ENCODE measurements at places on chromosomes 16 and 17. TPM values are rescaled to one million over a fixed set of nuclear protein-coding genes. Genes with fewer than 3 reads are reported as not detected.

HEATR9 gene
- 0.16 TPM for polyA plus RNA-seq

ZNHIT3 gene
- polyA plus RNA-seq, result 56.0 TPM

SDK2 gene
- polyA plus RNA-seq, result 5.4 TPM

CTF1 gene
- 10.2 TPM for polyA plus RNA-seq

SNAI3 gene
- polyA plus RNA-seq, result 1.4 TPM

SMARCD2 gene
- 119 TPM for polyA plus RNA-seq

SLC9A5 gene
- 21.1 TPM for polyA plus RNA-seq

NACA2 gene
- 2.3 TPM for polyA plus RNA-seq

CMTR2 gene
- polyA plus RNA-seq, result 51.9 TPM

NPIPB6 gene
- polyA plus RNA-seq, result 2.4 TPM

OTOP3 gene
- not detected for polyA plus RNA-seq

GP2 gene
- 0.05 TPM for polyA plus RNA-seq

SPHK1 gene
- polyA plus RNA-seq, result 4.8 TPM

EMP2 gene
- 66.2 TPM for polyA plus RNA-seq

OR1A1 gene
- polyA plus RNA-seq, result 0.07 TPM

LHX1 gene
- polyA plus RNA-seq, result not detected

RDM1 gene
- polyA plus RNA-seq, result 3.6 TPM

TMC7 gene
- 3.9 TPM for polyA plus RNA-seq

KRTAP4-4 gene
- not detected for polyA plus RNA-seq

PRSS21 gene
- polyA plus RNA-seq, result not detected

CCDC78 gene
- polyA plus RNA-seq, result 6.3 TPM

PIK3R6 gene
- polyA plus RNA-seq, result 2.1 TPM

KRT17 gene
- 10.4 TPM for polyA plus RNA-seq

KARS1 gene
- polyA plus RNA-seq, result 123 TPM

CES3 gene
- 5.2 TPM for polyA plus RNA-seq

RTN4RL1 gene
- 0.42 TPM for polyA plus RNA-seq

PPY gene
- 1.5 TPM for polyA plus RNA-seq

KCNH6 gene
- 0.59 TPM for polyA plus RNA-seq

CDH5 gene
- polyA plus RNA-seq, result 155 TPM

DNAH9 gene
- 5.5 TPM for polyA plus RNA-seq

TMEM100 gene
- 20.8 TPM for polyA plus RNA-seq

PCGF2 gene
- 63.6 TPM for polyA plus RNA-seq

UTS2R gene
- 0.45 TPM for polyA plus RNA-seq

CD300H gene
- polyA plus RNA-seq, result not detected

HOXB2 gene
- 25.8 TPM for polyA plus RNA-seq

GP1BA gene
- polyA plus RNA-seq, result 2.9 TPM

CDH3 gene
- 53.0 TPM for polyA plus RNA-seq

DNAH2 gene
- 2.1 TPM for polyA plus RNA-seq

DPEP1 gene
- polyA plus RNA-seq, result 13.1 TPM

CMTM1 gene
- polyA plus RNA-seq, result 9.5 TPM

DNASE1L2 gene
- polyA plus RNA-seq, result 0.60 TPM

SHCBP1 gene
- polyA plus RNA-seq, result 7.8 TPM

LPO gene
- polyA plus RNA-seq, result 0.05 TPM

C17orf67 gene
- 5.3 TPM for polyA plus RNA-seq

SLC12A3 gene
- 0.12 TPM for polyA plus RNA-seq

KRTAP4-5 gene
- polyA plus RNA-seq, result not detected

CFAP97D1 gene
- not detected for polyA plus RNA-seq

GLIS2 gene
- 28.0 TPM for polyA plus RNA-seq

DDX5 gene
- polyA plus RNA-seq, result 673 TPM

TEX14 gene
- polyA plus RNA-seq, result 1.0 TPM

ABCC6 gene
- 15.0 TPM for polyA plus RNA-seq

All from right lung (tissue), 10 donors.